ENCODE measurements at places on chromosomes 6 and 20.

GRCh38 chr6:71602385-71603007 lies 283.9 kb upstream of the RIMS1 start:
- no peak overlapping the region for H3K4me3 ChIP-seq
- no peaks in the 10 kb centered on the region for H3K36me3 ChIP-seq
- no peak overlapping the region for H3K27ac ChIP-seq
- no peaks in the 10 kb centered on the region for H3K27me3 ChIP-seq
- DNase-seq: no peak

GRCh38 chr6:37155394-37156312 lies 14.3 kb upstream of the PIM1 start:
- H3K27me3 ChIP-seq: no peaks in the 10 kb centered on the region
- no peaks in the 10 kb centered on the region for H3K4me1 ChIP-seq
- no peak overlapping the region for H3K4me3 ChIP-seq
- no peak overlapping the region for H3K27ac ChIP-seq
- no peak for DNase-seq

DNA sequence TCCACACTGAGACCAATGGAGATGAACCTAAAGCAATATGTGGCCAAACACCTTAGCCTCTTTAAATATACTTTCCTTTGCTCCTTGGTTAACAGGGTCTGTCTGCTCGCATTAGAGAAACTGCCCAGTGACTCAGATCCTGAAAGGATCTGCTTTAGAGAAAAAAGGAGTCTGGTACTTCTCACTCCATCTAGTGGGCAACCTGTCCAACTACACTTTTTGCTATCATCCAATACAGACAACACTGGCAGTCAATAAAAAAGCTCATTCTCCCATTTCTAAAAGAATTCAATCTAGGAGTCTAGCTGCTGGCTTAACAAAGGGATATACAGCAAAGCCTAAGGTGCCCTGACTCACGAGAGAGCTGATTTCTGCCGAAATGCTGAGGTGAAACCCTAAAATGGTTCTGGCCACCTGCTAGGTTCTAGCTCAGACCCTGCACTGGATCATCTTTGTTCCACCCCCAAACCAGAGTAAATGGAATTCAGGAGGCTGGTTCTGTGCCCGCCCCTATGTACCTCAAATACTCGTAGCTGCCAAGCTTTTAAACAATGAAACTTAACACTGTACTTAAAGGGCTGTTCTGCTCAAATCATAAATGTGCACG lies 11.5 kb downstream of the GNL1 start:
- no peak overlapping the region for H3K4me3 ChIP-seq
- peak; percentile 64 for DNase-seq
- H3K27ac ChIP-seq: no peak overlapping the region
- no peaks in the 10 kb centered on the region for H3K4me1 ChIP-seq
- H3K36me3 ChIP-seq: peaks cover 10% of the 10 kb centered on the region

DNA sequence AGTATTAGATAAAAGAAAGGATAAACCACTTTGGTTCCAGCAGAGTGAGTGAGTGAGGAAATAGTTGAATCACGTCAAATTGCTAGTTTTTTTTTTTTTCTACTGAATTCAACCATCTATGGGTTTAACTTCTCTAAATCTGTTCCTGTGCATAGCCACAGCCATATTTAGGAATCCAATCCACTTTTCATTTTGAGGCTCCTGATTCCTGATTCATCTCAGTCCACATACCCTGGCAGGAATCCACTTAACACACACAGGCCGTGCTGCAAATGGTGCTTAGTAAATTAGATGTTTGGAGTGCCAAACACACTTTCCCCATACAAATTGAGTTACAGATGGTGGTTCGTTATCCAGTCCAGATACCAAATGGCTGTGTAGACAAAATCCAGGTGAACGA lies 220.3 kb downstream of the ALDH8A1 start:
- peaks cover 2% of the 10 kb centered on the region for H3K4me1 ChIP-seq
- no peak for DNase-seq

DNA sequence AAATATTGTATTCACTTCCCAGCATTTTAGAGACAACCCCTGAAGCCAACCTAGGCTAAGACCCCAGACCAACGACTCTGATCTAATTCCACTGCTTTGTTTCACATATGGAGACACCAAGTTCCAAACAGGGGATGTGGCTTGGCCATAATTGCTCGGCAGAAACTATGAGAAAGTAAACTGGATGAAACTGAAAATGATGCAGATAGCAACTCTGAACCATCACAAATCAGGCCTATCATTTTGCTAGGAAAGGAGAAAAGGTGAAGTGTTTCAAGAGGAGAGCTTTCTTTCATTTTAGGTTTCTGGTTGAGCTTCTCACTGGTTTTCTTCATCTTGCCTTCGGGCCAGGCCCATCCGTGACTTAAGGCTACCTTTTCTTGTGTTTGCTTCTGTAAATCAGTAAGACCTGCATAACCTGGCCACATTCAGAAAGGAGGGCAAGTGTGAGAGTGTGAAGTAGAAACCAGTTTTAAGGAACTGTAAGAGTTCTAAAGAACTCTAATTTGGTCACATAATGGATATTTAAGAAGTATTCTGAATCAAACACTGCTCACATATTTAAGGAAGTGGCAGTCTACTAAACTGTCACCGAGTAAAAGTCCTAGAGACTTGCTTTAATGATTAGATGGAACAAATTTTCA lies 105.8 kb downstream of the BACH2 start:
- DNase-seq: no peak
- peaks cover 9% of the 10 kb centered on the region for H3K4me1 ChIP-seq
- no peak overlapping the region for H3K4me3 ChIP-seq
- H3K27me3 ChIP-seq: no peaks in the 10 kb centered on the region
- H3K36me3 ChIP-seq: peaks cover 4% of the 10 kb centered on the region

GRCh38 chr6:34571388-34571787 lies 15.3 kb upstream of the SPDEF start:
- H3K27ac ChIP-seq: no peak overlapping the region
- no peaks in the 10 kb centered on the region for H3K27me3 ChIP-seq
- DNase-seq: no peak
- peaks cover 3% of the 10 kb centered on the region for H3K4me1 ChIP-seq

DNA sequence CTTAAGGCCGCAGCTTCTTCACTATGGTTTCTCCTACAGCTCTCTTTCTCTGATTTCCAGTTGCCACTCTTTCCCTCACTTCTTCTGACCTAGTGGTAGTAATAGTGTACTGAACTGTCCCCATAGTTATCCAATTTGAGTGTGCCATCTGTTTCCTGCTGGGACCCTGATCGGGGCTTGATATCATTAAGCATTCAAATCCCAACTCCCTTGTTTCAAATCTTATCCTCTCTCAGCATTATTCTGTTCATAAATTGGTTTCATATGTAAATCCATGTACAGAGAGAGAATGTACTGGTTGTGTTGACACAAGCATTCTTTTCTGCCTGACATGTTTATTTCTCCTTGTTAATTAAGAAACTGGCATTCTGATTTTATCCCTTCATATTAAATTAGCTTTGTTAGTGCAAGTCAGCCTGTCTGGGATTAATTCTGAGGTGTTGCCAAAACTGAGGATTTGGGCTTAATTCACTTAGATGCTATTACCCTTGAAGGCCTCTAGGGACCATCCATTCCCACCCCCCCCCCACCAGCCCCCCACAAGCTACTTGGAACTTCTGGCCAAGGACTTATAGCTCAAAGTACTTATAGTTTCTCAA lies 84.6 kb upstream of the PROKR2 start:
- no peaks in the 10 kb centered on the region for H3K4me1 ChIP-seq
- no peak overlapping the region for H3K4me3 ChIP-seq
- H3K36me3 ChIP-seq: no peaks in the 10 kb centered on the region
- H3K27ac ChIP-seq: no peak overlapping the region
- DNase-seq: no peak
- no peaks in the 10 kb centered on the region for H3K27me3 ChIP-seq

- no peak overlapping the region for H3K27ac ChIP-seq
- H3K4me3 ChIP-seq: no peak overlapping the region
- H3K27me3 ChIP-seq: no peaks in the 10 kb centered on the region
Observed at GRCh38 chr20:42100137-42100704, 482.0 kb upstream of the CHD6 start.

GRCh38 chr6:25793970-25794369 lies 37.9 kb downstream of the SLC17A1 start:
- H3K27ac ChIP-seq: no peak overlapping the region
- no peaks in the 10 kb centered on the region for H3K4me1 ChIP-seq
- no peaks in the 10 kb centered on the region for H3K27me3 ChIP-seq
- no peaks in the 10 kb centered on the region for H3K36me3 ChIP-seq
- no peak overlapping the region for H3K4me3 ChIP-seq

GRCh38 chr6:139940741-139941729 lies 566.6 kb upstream of the CITED2 start:
- H3K27me3 ChIP-seq: no peaks in the 10 kb centered on the region
- H3K27ac ChIP-seq: no peak overlapping the region
- no peaks in the 10 kb centered on the region for H3K36me3 ChIP-seq
- no peak overlapping the region for H3K4me3 ChIP-seq

DNA sequence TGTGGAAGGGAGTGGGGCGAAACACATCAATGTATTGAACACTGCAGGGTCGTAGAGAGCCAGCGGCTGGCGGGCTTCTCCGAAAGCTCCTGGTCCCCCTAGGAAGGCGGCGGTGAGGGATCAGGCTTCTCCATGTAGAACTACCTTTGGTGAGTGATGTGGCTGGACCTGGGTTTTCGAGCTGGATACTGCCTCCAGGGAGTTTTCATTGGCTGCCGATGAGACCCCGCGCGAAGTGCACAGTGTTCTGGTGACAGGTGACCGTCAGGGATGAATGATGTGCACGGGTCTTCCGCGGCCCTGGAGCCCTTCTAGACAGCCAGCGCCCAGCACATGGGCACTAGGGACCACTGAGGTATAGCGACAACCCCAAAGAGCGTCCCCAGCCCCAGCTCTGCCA lies 16.4 kb downstream of the ABT1 start:
- DNase-seq: no peak
- H3K27me3 ChIP-seq: peaks cover 46% of the 10 kb centered on the region
- no peak overlapping the region for H3K4me3 ChIP-seq
- no peaks in the 10 kb centered on the region for H3K36me3 ChIP-seq

- peak; percentile 42 for DNase-seq
- no peaks in the 10 kb centered on the region for H3K27me3 ChIP-seq
- no peaks in the 10 kb centered on the region for H3K4me1 ChIP-seq
- H3K4me3 ChIP-seq: no peak overlapping the region
- H3K27ac ChIP-seq: no peak overlapping the region
- no peaks in the 10 kb centered on the region for H3K36me3 ChIP-seq
Observed at GRCh38 chr6:28643017-28643740, 117.5 kb downstream of the GPX5 start.

GRCh38 chr6:152636021-152636608 lies 1.0 kb downstream of the SYNE1 start:
- H3K36me3 ChIP-seq: no peaks in the 10 kb centered on the region
- H3K27ac ChIP-seq: peak overlapping the region; percentile 25
- peak overlapping the region; percentile 52 for H3K4me3 ChIP-seq

GRCh38 chr6:40743690-40744446 lies 156.7 kb upstream of the LRFN2 start:
- H3K4me3 ChIP-seq: no peak overlapping the region
- H3K27me3 ChIP-seq: no peaks in the 10 kb centered on the region
- DNase-seq: no peak
- H3K27ac ChIP-seq: no peak overlapping the region
- no peaks in the 10 kb centered on the region for H3K4me1 ChIP-seq

- no peaks in the 10 kb centered on the region for H3K27me3 ChIP-seq
- no peaks in the 10 kb centered on the region for H3K4me1 ChIP-seq
- peaks cover 3% of the 10 kb centered on the region for H3K36me3 ChIP-seq
- H3K27ac ChIP-seq: no peak overlapping the region
Observed at GRCh38 chr6:15522856-15523529, 139.8 kb downstream of the DTNBP1 start.

DNA sequence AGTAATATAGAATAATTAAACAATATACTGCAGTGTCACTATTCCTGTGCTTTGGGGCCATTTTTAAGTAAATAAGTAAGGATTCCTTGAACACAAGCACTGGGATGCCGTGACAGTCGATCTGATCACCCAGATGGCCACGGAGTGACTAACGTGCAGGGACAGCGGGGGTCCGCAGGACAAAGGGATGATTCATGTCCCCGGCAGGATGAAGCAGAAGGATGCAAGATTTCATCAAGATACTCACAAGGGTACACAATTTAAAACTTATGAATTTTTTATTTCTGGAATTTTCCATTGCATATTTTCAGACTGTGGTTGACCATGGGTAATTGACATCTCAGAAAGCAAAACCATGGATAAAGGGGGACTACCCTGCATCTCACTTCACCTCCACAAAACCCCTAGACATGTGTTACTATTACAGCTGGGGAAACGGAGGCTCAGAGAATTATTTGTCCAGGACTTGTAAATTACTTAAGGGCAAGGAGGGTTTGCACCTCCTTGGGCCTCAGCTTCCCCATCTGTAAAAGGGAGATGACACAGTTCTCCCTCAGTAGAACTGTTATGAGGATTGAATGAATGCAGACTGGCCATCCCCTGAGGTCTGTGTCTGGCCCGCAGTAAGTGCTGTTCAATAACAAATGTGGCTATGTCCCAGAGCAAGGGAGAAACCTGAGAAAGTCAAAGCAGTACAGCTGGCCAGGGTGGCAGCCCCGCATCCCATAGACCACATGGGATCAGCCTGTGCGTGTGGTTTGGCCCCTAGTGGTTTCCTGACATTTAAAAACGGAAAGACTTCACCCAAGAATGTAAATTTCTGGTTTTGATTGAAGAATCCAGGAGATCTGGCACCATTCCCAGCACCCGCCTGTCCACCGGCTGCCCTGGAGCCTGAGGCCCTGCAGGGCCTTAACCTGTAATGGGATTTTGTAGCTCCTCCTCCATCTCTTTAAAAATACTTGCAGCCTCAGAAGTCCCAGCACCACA lies 235.5 kb downstream of the BMP7 start:
- no peaks in the 10 kb centered on the region for H3K27me3 ChIP-seq
- no peak overlapping the region for H3K4me3 ChIP-seq

- H3K27me3 ChIP-seq: no peaks in the 10 kb centered on the region
- H3K4me1 ChIP-seq: no peaks in the 10 kb centered on the region
- H3K4me3 ChIP-seq: no peak overlapping the region
Observed at GRCh38 chr20:62815066-62815991, 1.5 kb upstream of the COL9A3 start.

GRCh38 chr6:93423542-93423941 lies 4.2 kb upstream of the EPHA7 start:
- H3K36me3 ChIP-seq: no peaks in the 10 kb centered on the region

GRCh38 chr6:40774932-40775331 lies 187.8 kb upstream of the LRFN2 start:
- no peaks in the 10 kb centered on the region for H3K27me3 ChIP-seq
- H3K4me1 ChIP-seq: no peaks in the 10 kb centered on the region
- H3K27ac ChIP-seq: no peak overlapping the region

- no peaks in the 10 kb centered on the region for H3K4me1 ChIP-seq
- no peaks in the 10 kb centered on the region for H3K36me3 ChIP-seq
- H3K27ac ChIP-seq: no peak overlapping the region
- H3K27me3 ChIP-seq: no peaks in the 10 kb centered on the region
- H3K4me3 ChIP-seq: no peak overlapping the region
Observed at GRCh38 chr20:42790111-42790510, 399.6 kb downstream of the PTPRT start.

- no peak overlapping the region for H3K4me3 ChIP-seq
- no peak for DNase-seq
- no peaks in the 10 kb centered on the region for H3K36me3 ChIP-seq
- no peak overlapping the region for H3K27ac ChIP-seq
- no peaks in the 10 kb centered on the region for H3K4me1 ChIP-seq
Observed at GRCh38 chr6:135972586-135972985, 121.1 kb downstream of the PDE7B start.

GRCh38 chr20:48604936-48605335 lies 222.9 kb downstream of the PREX1 start:
- H3K4me1 ChIP-seq: no peaks in the 10 kb centered on the region
- no peaks in the 10 kb centered on the region for H3K36me3 ChIP-seq
- DNase-seq: no peak
- H3K4me3 ChIP-seq: no peak overlapping the region
- no peak overlapping the region for H3K27ac ChIP-seq

- H3K36me3 ChIP-seq: no peaks in the 10 kb centered on the region
- no peak for DNase-seq
- no peak overlapping the region for H3K4me3 ChIP-seq
- H3K27me3 ChIP-seq: no peaks in the 10 kb centered on the region
- H3K27ac ChIP-seq: no peak overlapping the region
Observed at GRCh38 chr20:41694796-41695195, 76.6 kb upstream of the CHD6 start.
